Activated naive CD8-positive, alpha-beta T cell treated with anti-CD3 and anti-CD28 coated beads, Interleukin-2, amount 50 U/mL, for 16 hours (primary cell): ENCODE measurements at places on chromosomes 12 and 14.

GRCh38 chr12:51621156-51621922 lies 30.3 kb downstream of the SCN8A start:
- DNase-seq = no peak

DNA sequence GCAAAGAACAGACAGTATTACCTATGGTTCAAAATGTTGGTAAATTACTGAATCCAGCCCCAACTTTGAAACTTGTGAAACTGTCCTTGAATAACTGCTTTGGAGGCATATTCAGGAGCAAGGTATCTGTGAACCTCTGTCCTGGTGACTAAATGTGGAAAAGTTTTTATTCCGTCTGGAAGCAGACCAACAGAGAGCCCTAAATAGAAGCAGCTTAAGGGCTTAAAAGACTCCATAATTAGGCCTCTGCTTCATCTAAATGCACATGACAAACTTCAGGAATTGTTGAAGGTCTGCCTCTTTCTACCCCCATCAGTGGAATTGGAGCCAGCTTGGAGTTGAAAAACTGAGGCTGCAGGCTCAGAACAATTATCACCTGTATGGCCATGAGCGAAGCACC lies 276.5 kb downstream of the KCNH5 start:
- no peak for DNase-seq

DNA sequence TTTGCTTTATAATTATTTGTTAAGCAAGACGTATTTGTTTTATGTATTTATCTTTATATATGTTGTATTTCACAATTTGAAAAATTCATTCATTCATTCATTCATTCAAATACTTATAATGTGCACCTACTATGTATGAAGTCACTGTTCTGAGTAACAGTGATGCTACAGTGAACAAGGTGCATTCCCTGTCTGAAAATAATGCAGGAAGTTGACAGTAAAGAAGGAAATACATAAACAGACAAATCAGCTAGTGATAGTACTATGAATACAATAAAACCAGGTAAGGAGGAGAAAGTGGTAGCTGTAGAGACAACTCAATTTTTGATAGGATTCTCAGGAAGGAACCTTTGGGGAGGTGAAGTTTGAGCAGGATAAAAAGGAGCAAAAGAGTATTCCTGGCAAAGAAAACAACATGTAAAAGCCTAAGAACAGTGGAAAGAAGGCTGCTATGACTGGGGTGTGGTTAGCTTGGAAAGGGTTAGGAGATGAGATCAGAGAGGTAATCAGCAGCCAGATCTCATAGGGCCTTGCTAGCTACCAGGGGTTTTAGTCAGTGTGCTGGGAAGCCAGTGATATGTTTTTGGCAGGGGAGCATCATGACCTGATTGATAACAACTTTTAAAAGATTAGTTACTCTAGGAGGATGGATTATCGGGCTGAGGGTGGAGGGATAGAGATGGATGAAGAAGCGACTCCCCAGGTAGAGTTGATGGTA lies 17.4 kb downstream of the BICDL1 start:
- DNase-seq = no peak

DNA sequence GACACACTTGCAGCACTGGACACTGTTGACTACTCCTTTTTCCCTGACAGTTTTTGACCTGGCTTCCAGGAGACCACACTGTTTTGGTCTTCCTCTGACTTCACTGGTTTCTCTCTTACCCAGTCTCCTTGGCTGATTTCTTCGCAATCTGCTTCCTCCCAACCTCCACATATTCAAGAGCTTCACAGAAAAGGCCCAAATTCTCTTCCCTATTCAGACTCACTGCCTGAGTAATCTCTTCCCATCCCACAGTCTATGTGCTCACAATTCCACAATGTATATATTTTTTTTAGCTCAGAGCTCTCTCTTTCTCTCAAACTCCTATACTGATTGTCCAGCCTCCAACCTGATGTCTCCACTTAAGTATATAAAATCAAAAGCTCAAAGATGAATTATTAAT lies 115.4 kb downstream of the SINHCAF start:
- no peak for DNase-seq

- DNase-seq = no peak
Observed at GRCh38 chr12:112900298-112901145, 6.2 kb upstream of the OAS1 start.
